T1000 (cell line): ENCODE measurements at places on chromosomes 4 and X.

GRCh38 chr4:181524499-181524898 is 718.7 kb upstream of the TENM3 start:
- DNase-seq: no peak

GRCh38 chr4:123874063-123874462 is 477.5 kb downstream of the SPRY1 start:
- DNase-seq: no peak

- DNase-seq: no peak
Observed at GRCh38 chr4:146124023-146124680, 51.4 kb upstream of the LSM6 start.

- no peak for DNase-seq
Observed at GRCh38 chrX:35858361-35858760, 60.2 kb downstream of the MAGEB16 start.

DNA sequence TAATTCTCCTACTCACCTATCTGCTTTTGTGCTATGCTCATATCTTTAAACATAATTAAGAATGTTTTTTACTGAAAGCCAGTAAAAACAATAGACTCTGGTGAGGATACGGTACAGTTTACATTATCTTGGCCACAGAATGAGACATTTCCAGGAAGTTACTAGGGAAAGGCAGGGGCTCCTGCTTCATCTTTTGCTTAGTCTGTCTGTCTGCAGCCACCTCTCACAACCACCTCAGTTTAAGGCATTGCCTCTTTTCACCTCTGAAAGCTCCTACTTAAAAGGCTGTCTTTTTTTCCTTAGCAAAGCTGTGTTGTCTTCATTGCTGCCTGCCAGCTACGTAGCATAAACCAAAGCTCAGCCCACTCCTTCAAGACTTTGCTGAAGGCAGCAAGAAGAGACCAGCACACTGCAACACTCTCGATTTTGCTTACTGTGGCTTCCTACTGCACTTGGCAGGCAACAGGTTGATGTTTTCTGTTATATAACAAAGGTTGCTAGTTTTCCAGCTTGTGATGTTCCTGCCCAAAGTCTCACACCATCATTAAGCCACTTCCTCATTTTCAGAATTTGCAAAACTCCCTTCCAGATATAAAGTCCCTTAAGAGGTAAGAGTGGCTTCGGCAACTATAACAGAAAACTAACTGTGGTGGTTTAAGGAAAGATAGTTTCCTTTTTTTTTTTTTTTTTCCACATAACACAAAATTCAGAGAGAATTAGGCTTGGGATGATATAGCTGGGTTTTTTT is 432.9 kb downstream of the GRXCR1 start:
- DNase-seq: no peak

DNA sequence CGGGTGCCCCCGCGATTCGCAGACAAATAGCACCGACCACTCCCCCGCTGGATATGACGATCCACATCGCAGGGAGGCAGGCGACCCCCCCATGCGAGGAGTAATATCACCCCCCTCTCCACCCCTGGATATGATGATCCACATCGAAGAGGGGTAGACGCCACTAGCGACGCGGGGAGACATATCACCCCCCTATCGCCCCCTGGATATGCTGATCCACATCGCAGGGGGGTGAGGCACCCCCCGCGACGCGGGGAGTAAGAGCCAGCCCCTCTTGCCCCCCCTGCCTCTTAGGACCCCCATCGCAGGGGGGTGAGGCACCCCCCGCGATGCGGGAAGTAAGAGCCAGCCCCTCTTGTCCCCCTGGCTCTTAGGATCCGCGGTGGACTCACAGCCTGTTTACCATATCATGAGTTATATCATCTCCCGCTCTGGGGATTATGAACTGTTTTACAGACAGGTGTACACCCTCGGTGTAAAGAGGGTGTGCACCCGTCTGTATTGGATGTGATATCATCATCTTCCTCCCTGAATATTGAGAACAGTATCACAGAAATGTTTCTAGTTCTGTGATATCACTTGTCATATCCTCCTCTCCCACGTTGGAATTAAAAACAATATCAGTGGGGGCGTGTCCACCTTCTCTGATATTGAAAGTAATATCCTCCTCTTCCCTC is 22.7 kb upstream of the DRD5 start:
- DNase-seq: no peak

- no peak for DNase-seq
Observed at GRCh38 chr4:7156328-7156727, 36.0 kb upstream of the SORCS2 start.

- DNase-seq: no peak
Observed at GRCh38 chr4:140135529-140136088, 18.4 kb downstream of the MAML3 start.

GRCh38 chr4:77843628-77844027 is 19.0 kb upstream of the MRPL1 start:
- DNase-seq: no peak

GRCh38 chr4:76585897-76586360 is 150.9 kb downstream of the SHROOM3 start:
- DNase-seq: no peak

DNA sequence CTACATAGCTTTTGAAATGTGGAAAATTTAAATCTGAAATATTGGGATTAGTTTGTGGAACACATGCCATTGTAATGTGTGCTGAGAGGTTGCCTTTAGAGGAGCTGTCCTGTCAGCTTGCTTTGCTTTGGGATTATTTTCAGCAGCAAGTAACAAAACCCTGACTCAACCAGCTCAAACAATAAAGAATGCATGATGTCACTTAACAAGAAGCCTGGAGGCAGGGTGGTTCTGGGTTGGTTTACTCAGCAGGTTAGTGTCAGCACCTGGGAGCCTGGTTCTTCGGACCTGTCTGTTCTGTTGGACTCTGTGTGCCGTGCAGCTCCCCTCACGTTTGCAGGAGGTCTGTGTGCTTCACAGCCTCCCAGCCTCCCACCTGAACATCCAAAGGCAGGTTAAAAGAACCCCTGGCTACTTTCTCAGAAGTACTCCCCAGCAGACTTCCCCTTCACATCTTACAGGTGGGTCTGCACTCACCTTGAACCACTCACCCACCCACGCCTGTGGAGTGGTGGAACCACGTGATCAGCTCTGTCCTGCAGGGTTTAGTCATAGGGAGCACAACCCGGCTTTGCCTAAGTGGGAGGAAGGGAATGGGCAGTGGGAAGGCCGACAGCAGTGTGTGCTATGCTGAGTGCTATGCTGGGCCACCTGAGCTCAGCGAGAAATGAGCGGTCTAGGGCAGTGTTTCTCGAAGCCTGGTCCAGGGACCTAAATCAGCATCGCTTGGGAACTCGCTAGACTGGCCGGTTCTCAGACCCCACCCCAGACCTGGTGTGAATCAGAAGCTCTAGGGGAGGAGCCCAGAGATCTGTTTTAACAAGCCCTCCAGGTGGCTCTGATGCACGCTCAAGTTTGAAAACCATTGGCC is 20.4 kb downstream of the TMEM131L start:
- DNase-seq: no peak

DNA sequence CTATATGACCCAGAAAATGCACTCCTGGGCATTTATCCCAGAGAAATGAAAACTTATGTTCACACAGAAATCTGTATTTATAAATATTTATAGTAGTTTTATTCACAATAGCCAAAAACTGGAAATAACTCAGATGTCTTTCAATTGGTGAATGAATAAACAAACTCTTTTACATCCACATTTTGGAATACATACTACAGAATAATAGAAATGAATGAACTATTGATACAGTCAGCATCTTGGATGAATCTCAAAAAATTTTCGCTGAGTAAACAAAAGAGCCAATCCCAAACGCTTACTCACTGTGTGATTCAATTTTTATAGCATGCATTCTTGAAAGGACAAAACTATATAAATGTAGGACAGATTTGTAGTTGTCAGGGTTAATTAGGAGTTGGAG is 75.1 kb upstream of the HTR2C start:
- DNase-seq: no peak

DNA sequence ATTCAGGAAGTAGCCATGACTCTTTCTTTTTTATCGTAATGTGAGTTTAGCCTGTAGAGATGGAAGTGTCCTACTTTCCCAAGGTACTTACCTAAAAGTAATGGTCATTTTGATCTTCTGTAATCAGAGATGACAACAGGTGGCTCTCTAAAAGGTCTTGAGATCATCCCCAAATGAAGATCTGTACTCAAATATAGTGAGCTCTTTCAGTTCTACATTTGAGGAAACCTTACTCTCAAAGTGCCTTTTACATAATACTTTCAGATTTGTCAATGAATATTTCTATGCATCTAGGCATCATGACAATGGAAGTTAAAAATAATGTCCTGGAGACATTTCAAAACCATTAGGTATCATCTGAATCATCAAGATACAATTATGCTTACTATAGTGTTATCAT is 17.2 kb upstream of the MND1 start:
- no peak for DNase-seq

GRCh38 chrX:13000301-13000811 is 25.4 kb downstream of the TMSB4X start:
- DNase-seq: no peak

DNA sequence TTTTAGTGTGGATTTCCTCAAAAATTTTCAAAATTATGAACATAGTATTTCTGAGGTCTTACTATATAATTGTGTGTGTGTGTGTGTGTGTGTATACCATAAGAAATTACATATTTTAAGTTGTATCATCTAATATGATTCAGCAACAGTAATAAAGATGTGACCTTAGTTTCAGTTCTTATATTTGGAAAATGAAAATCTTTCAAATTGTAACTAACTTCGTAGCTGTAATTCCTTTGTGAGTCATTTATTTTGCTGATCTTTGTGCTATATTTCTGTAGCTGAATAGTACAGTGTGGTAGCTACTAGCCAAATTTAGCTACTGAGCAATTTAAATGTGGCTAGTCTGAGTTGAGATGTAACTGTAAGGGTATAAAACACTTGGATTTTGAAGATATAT is 116.4 kb downstream of the RAP1GDS1 start:
- no peak for DNase-seq

- DNase-seq: no peak
Observed at GRCh38 chr4:55186700-55187099, 61.3 kb upstream of the KDR start.

DNA sequence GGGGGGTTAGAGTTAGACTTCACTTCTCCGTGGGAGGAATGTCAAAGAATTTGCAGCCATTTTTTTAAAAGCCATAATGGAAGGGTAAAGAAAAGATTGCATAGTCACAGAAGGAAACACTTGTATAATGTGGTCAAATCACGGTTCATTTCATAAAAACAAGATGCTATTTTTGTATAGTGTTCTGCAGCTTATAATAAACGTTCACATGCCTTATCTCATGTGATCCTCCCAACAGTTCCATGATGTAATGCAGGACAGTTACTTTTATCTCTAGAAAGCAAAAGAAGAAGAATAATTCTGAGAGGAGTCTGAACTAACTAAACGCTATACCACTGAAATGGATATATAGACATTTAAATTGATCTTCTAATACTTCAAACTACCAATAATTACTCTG is 71.3 kb upstream of the CAMK2D start:
- no peak for DNase-seq

DNA sequence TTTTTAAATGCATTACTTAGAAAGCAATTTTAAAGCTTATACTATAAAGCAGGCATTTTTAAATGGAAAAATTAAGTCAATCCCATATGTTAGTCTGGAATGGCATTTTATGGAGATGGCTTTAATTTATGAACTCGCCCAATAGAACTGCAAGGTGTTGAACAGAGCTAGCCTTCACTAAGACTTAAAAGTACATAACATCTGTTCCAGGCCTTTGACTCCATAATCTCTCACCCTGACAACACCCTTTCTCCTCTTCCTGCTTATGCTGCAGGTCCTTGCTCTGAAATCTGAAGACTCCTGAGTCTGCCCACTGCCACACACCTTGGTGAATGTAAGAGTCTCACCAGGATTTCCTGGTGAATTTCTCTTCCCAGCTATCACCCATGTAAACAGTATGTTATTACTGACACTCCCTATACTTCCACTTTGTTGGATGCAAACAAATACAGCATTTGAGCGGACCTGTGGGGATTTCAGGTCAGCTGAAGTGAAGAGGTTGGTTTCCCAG is 17.7 kb upstream of the SLC39A8 start:
- no peak for DNase-seq

GRCh38 chr4:79689740-79690139 is 281.7 kb upstream of the GK2 start:
- no peak for DNase-seq

- DNase-seq: no peak
Observed at GRCh38 chr4:19494961-19495360, 756.7 kb upstream of the SLIT2 start.

- DNase-seq: no peak
Observed at GRCh38 chr4:184823014-184823413, 2.8 kb downstream of the ACSL1 start.

DNA sequence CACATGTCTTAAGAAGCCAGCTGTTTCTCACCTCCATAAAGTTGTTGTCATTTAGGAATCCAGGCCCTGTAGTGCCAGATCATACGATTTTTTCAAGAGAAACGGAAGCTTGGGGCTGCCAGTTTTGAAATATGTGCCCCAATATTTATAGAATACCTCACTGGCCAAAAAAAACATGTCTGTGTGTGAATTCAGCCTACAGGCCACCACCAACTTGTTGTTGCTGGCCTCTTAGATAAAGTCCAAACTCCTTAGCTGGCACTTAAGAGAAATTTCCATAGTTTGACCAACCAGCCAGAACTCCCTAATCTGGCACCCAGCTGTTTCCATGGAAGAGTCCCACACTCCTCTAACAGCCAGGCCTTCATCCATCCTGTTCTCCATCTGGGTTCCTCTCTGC is 74.1 kb downstream of the WDR19 start:
- DNase-seq: no peak

DNA sequence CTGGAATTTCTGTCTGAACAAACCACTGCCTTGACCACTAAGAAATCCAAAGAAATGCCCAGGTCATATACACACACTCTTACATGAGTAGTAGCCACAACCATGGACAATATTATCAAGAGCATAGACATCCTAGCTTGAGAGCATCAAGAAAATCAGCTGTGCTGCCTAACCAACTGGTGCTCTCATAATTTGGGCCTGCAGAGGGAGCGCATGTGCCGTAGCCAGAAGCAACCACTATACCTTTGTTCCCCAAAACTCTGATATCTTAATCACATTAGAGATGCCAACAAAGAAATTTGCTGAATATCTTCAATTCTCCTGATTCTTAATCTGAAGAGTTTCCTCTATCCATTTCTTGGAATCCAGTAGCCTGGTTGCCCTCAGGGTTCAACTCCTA is 163.6 kb downstream of the ZNF674 start:
- DNase-seq: no peak
